ENCODE measurements at places on chromosomes 6 and 20.
A peak's percentile ranks its signal among the peaks of the same experiment; 100 is the strongest.

DNA sequence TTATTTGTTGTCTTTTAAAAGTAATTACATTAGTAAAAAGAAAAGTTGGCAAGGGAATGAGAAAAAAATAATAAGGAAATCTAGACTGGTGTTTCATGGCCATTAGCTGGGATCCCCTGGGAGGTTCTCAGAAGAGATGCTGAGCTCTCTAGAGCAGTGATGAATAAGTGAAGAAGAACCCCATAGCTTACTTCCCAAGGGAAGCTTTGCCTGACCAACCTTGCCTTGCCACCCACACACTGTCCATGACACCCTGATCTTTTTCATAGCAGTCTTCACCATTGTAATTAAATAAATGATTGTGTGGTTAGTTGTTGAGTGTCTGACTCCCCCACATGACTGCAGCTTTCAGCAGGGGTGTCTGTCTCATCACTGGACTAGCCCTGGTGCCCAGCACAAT is 5.9 kb downstream of the C6orf163 start:
- DNase-seq = no peak

GRCh38 chr6:162854734-162855191 is 127.0 kb downstream of the PACRG start:
- DNase-seq = no peak

GRCh38 chr20:51566594-51566993 is 24.1 kb upstream of the NFATC2 start:
- DNase-seq = no peak

- peak; percentile 38 for DNase-seq
Observed at GRCh38 chr20:49893242-49894072, 21.9 kb downstream of the SPATA2 start.

GRCh38 chr6:113493991-113494390 is 363.2 kb upstream of the MARCKS start:
- DNase-seq = no peak

DNA sequence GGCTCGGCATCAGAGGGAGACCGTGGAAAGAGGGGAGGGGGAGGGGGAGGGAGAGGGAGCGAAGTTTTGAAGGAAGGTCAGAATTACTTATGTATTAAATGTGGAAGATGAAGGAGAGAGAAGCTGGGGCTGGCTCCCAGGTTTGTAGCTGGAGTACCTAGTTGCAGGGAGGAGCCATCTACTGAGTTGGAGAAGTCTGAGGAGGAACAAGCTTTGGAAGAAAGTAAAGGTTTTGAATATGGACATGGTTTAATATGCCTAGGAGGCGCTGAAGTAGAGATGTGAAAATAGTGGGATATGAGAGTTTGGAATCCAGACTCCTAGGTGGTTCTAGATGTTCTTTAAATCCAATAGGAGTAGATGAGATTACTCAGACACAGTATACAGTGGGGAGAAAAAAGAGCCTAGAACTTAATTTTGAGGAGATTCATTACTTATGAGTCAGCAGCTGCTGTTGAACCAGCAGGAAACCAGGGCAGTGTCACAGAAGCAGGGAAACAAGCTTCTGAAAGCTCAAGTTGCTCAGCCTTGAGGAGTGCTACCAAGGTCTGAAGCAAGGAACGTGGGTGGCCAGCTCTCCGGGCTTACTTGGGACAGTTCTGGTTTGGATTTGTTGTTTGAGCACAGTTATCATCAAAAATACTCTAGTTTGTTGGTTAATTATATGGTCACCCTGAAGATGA is 149.3 kb downstream of the UTRN start:
- no peak for DNase-seq

- DNase-seq = peak; percentile 12
Observed at GRCh38 chr20:51014797-51015722, 7.8 kb downstream of the KCNG1 start.

GRCh38 chr20:4138056-4138455 is 122.7 kb upstream of the RNF24 start:
- no peak for DNase-seq

DNA sequence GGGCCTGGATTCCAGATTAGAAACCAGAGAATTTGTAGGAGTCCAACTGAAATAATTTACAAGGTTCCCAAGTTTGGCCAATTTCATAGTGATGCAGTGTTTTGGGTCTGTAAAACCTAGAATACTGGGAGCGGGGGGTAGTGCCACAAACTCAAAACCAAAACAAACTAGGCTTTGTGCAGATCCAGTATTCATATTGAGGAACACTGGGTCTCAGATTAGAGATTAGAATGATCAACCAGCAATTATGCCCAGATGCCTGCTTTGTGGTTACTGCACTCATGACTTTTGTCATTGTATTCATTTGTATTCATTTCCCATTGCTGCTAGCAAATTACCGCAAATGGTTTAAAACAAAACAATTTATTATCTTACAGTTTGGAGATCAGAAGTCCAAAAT is 3.2 kb upstream of the NDUFAF4 start:
- no peak for DNase-seq

GRCh38 chr6:11964729-11965335 is 47.3 kb upstream of the HIVEP1 start:
- no peak for DNase-seq

DNA sequence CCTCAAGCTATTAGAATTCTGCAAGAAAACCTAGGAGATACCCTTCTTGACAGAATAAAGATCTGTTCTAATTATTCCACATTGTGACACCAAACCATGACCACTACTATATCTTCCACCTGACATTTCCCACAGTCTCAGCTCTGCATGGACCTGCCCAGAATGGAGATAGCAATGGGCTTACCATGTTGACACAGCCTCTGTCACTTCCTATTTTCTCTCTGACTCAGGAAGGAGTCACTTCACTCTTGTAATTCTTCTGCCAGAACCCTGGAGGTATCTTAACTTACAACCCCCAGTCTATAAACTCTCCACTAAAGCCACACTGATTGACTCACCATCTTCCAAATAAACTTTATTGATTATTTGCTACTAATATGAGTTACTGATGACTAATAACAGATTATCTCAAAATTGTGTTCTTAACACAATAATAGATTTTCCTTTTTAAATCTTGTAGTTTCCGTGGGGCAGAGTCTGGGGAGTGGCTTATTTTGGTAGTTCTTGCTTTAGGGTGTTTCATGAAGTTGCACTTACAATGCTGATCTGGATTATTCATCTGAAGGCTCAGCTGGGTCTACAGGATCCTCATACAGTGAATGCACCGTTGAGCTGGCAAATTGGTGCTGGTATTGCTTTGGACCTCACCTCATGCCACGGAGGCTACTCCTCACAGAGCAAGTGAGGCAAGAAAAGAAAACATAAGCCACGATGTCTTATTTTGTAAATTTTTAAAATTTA is 869.9 kb downstream of the KIF16B start:
- peak; percentile 7 for DNase-seq

GRCh38 chr20:57742507-57743181 is 32.8 kb upstream of the PMEPA1 start:
- DNase-seq = no peak

GRCh38 chr20:36574366-36575135 is 1.2 kb downstream of the TGIF2 start:
- peak; percentile 68 for DNase-seq

DNA sequence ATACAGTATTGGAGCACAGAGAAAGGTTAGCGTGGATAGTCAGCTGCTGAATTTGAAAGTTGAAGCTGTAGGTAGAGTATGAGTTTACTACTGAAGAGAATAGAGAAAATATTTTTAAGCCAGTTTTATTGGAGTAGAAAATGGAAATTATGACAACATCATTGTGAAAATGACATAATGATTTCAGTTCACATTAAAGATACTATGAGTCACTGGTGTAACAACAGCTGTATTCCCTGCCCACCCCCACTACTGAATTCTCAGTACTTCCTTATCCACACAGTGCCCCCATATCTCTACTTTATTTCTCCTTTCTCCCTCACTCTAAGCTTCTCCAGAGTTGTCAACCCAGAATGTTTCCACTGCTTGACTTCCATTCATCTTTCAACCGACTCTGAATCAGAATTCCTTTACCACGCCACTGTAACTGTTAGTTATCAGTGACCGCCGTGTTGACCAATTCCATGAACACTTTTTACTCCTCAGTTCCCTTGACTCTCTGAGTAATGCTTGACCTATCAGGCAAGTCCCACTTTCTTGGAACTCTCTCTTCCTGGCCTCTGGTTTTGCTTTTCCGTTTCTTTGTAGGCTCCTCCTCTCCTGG is 139.6 kb downstream of the AIG1 start:
- DNase-seq = no peak

DNA sequence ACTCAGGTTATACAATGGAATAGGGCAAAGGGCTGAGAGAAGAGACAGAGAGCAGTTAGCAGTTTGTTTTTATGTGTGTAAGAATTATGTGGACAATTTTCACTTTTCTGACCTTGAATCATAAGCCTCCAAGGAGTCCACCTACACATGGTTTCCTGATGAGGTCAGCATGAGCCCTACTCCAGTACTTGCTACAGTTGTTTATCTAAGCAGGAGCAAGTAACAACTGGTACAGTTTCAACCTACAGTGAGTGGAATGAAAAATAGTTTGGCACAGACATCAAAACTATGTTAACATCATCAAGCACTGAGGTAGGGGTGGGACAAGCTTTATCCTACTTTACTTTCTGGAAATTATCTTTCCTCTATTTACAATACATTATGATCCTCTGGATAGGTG is 426.7 kb upstream of the ID4 start:
- DNase-seq = no peak

GRCh38 chr20:9488063-9488462 is 26.3 kb upstream of the LAMP5 start:
- DNase-seq = no peak

DNA sequence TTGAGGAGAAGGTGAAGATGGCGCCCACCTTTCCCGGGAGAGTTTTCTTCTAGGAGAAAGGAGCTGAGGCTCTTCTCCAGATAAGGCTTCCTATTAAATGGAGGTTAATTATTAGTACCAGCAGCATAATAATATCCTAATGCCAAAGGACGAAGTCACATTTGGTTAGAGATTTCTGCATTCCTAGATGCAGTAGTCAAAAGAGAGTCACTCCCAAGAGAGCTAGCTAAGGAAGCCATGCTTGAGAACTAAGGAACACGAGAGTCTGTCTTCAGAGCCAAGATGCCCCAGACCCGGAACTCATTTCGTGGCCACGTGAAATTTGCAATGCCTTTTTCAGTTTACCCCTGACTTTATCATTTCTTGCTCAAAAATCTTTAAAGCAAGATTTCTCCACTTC is 132.7 kb downstream of the TSHZ2 start:
- no peak for DNase-seq

- DNase-seq = no peak
Observed at GRCh38 chr20:51622004-51622874, 79.7 kb upstream of the NFATC2 start.

- DNase-seq = no peak
Observed at GRCh38 chr6:168950858-168951214, 302.8 kb downstream of the THBS2 start.

- peak; percentile 26 for DNase-seq
Observed at GRCh38 chr6:34583461-34583860, 27.3 kb upstream of the SPDEF start.

- DNase-seq = no peak
Observed at GRCh38 chr20:57693670-57694329, 16.0 kb downstream of the PMEPA1 start.

- no peak for DNase-seq
Observed at GRCh38 chr6:154071711-154072110, 32.7 kb downstream of the OPRM1 start.

DNA sequence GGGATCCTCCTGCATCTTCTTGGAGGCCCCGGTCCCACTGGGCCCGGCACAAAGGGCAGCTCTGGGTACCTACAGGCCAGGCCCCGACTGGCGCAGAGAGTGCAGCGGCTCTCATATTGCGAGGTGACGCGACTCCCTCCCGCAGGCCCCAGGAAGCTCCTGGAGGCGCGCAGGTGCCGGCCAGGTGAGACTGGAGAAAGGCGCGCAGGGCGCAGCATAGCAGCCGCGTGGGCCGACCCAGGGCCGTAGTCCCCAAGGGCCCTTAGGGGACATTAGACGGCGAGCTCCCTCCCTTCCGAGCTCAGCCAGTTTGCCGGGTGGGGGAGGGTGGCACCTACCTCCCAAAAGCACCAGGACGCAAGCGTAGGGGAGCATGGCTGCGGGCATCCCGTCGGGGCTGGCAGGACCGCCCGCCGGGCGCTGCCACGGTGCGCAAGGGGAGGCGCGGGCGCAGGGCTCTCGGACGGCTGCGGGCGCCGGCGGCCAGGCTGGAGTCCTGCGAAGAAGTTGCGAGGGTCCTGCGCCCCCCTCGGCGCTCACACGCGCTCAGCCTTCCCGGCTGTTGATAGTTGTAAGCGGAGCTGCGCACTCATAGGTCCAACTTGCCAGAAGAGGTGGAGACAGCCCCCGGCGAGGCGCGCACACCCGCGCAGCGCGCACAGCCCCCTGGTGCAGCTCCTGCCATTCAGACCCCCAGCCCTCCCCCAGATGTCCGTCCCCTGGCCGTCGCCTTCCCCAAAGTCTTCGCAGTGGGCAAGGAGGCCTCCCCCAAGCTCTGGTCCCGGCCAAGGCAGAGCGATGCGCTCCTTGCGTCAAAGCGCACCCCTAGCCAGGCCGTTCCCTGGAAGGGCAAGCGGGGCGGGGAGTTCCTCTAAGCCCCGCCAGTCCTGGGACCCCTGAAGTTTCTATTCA is 622 bp downstream of the APCDD1L start:
- no peak for DNase-seq

GRCh38 chr6:142773324-142773723 is 171.7 kb downstream of the HIVEP2 start:
- DNase-seq = no peak

DNA sequence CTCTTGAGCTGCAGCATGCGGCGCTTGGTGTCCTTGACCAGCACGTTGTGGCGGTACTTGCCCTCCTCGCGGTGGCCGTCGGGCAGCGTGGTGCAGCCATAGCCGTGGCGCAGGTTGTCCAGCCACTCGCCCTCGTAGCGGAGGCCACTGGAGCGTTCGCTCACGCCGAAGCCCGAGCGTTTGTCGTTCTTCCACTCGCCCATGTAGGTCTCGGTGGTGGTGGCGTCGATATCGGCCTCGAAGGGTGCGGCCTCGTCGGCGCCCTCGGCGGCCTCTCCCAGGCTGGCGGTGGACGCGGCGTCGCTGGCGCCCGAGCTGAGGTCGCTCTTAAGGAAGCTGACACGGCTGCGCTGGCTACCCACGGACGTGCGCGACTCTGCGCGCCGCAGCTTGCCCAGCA is 27.3 kb downstream of the JPH2 start:
- no peak for DNase-seq

- no peak for DNase-seq
Observed at GRCh38 chr6:136737871-136738691, 54.2 kb downstream of the MAP3K5 start.

DNA sequence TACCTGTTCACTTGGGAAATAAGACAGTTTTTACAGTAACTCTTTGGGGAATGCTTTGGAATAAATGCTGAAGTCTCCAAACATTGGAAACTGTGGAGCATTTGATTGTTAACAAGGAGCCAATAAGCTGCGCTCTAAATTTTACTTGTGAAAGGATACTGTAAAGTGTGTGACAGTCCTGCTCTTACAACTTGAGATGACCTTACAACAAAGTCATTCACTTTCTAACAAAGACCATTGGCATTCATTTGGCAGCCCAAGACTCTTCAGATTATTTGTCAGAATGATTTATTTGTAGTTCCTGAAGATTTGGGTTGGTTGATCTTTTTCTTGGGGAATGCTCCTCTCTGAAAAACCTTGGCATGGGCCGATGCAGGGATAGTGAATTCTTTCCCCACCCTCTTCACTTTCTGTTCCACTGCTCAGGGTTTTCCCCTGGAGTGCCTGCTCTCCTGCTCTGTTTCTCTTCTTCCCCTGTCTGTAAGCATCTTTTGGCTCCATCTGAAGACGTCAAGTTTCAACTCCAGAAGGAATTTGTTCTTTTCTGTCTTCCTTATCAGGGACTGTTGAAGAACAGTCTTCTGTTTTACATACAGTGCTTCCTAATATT is 116.4 kb downstream of the AKAP7 start:
- DNase-seq = no peak
